ENCODE measurements at places on chromosomes 1 and 21. TPM values are rescaled to one million over a fixed set of nuclear protein-coding genes. Genes with fewer than 3 reads are reported as not detected.
A peak's percentile ranks its signal among the peaks of the same experiment; 100 is the strongest.

DNA sequence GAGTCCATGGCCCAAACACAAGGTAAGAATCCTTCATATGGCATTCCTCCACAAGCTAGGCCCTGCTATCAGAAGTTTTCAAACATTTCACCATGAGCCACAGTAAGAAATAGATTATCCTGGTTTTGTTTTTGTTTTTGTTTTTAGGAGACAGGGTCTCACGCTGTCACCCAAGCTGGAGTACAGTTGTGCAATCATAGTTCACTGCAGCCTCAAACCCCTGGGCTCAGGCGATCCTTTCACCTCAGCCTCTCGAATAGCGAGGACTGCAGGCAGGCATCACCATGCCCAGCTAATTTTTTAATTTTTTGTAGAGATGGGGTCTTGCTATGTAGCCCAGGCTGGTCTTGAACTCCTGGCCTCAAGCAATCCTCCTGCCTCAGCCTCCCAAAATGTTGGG is 218.8 kb downstream of the TOMM20 start:
- DNase-seq = no peak

DNA sequence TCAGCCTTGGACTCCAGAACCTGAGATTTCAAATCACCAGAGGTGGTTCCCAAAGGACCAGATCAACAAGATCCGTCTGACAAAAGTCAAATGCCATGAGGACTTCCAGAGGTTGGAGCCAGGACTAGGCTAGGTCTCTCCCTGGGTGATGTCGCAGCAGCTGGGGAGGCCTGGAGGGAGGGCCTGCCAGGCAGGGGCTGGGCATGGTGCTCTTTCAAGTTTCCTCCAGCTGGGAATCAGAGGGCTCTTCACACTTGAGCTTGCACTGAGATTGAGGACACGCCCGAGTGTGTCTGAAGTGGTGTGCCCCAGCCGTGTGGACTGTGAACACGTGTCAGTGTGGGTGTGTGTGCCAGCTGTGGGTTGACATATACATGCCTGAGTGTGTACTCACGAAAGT is 21.3 kb upstream of the RSPO1 start:
- DNase-seq = no peak

AXDND1 gene
- 0.67 TPM for total RNA-seq

DNA sequence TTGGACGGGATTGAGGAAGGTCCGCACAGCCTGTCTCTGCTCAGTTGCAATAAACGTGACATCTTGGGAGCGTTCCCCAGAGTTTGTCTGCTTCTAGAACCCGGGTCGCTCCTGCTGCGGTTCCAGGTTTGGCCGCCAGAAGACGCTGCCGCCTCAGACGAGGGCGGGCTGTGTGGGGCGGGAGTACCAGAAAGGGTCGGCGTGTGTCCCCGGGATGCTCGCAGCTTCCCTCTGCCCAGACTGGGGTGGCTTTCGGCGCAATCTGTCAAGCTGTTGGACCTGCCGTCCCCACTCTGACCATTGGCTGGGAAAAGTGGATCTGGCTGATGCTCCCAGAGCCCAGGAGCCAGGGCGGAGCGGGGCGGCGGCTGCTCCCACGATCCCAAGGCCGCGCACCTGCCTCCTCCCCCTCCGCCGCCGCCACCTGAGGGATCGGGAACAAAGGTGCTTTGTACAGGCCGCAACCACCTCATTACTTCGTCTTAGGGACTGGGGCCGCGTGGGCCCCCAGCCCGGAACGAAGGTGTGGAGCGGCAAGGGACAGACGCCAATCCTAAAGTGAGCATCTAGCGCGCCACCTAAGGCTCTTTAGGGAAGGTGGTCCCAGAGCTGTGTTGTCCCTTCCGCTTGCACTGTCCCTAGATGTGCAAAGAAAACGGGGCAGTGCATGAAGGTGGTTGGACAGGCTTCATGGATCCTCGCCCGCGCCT is 683 bp upstream of the EFNA4 start:
- no peak for DNase-seq

GRCh38 chr1:97989094-97989680 is 68.4 kb upstream of the DPYD start:
- peak; percentile 30 for DNase-seq

DNA sequence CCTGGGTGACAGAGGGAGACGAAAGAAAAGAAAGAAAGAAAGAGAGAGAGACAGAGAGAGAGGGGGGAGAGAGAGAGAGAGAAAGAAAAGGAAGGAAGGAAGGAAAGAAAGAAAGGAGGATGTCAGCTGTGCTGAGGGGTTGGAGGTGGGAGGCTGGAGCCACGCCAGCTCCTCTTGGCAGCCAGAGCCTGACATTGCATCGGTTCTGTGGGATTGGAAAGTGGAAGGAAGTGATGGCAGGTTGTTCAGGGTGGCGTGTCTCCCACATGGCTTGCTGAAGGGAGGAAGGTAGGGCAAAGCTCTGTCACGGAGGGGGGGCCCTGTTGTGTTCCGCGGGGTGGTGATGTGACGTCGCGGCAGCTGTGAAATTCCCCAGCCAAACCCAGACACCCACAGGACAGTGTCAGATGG is 30.7 kb downstream of the EIF2D start:
- no peak for DNase-seq

DNA sequence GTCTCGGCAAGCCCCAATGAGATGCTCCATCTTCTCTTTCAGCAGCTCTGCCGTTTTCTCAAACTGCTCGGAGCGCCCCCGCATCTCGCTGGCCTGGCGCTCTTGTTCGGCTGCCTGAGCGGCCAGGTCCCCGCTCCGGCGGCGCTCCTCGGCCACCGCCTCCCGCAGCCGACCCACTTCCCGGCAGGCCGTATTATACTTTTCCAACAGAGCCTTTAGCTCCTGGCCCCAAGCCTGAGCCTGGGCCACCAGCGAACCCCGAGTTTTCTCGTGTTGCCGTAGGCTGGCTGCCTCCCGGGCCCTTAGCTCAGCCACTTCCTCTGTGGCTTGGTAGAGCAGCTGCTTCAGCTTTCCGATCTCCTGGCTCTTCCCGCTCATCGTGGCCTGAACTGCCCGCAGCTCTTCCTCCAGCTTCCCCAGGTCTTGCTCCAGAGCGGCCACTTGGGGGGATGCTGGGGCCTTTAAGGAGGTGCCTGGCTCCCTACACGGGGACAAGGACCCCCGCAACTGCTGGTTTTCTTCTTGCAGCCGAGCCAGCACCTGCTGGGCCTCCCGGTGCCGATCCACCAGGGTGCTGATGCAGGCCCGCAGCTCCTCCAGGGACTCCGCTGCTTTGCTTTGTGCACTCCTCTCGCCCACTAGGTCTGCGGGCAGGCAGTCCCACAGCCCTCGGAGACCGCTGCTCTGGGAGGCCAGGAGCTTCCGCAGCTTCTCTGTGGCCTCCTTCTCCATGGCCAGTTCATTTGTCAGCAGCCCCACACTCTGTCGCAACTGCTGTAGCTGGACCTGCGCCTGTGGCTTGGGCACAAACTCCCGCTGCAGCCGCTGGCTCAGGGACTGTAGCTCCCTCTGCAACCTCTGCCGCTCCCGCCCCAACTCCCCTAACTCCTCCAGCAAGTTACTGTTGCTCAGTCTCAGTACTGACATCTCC is 13.4 kb upstream of the PIAS3 start:
- DNase-seq = peak; percentile 22

DNA sequence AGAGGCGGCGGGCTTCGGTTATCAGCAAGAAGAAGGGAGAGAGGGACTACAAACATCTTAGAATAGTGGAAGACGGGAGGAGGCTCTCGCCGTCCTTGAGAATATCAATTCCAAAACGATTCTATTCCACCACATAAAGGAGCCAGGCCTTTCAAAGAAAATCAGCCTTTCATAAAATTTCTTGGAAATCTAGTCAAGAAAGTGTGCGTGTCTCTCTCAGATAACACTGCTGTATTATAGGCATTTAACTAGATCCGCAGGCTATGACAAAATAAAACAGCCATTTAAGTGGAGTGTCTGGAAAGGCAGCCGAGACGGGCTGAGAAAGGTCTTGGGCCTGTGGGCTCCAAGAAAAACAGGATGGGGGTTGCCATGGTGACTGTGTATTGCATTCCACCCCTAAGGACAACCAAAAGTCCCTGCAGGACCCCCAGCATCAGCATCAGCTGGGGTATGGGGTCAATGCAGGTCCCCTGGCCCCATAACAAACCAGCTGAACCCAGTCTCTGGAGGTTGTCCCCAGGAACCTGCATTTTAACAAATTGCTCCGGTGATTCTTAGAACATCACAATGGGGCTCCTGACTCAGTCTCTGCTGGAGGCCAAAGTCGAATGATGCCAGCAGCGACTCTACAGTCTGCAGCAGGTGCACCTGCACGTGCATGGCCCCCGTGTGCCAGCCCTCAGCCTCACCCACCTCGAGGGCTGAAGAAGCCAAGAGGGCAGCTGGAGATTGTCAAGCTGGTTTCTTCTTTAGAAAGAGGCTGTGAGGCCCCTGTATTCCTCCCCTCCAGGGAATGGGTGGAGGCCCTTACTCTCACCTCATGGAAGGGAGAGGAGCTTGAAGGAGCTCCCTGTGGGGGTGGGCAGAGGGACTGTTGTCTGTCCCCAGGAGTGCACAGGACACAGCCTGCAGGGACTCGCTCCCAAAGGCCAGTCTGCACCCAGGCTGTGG is 287.4 kb downstream of the NPHP4 start:
- DNase-seq = no peak

FCGR3B gene
- total RNA-seq = not detected

DNA sequence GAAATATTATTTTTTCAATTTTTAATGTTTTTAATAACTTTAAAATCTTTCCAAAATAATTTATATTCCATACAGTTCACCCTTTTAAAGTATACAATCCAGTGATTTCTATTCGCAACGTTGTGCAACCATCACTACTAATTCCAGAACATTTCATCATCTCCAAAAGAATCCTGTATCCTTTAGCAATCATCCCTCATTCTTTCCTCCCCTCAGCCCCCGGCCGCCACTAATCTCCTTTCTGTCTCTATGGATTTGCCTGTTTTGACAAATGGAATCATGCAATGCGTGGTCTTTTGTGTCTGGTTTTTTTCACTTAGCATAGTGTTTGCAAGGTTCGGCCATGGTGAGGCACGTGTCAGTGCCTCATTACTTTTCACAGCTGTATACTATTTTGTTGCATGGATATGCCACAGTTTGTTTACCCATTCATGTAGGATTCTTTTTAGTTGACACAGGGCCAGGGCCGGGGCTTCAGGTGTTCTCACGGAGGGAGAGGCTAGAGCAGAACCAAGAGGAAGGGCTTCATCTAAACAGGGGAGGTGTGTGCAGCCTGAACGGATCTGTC is 40.6 kb upstream of the ZBTB40 start:
- no peak for DNase-seq

- no peak for DNase-seq
Measured at GRCh38 chr21:18744840-18745239, 341.3 kb upstream of the TMPRSS15 start.

GRCh38 chr1:15592285-15592684 is 7.4 kb upstream of the AGMAT start:
- peak; percentile 66 for DNase-seq

PTGFR gene
- total RNA-seq = 0.33 TPM

- peak; percentile 76 for DNase-seq
Measured at GRCh38 chr21:36949171-36950141, 17.0 kb downstream of the HLCS start.

- peak; percentile 49 for DNase-seq
Measured at GRCh38 chr21:34989337-34990151, 59.6 kb downstream of the RUNX1 start.

CYP4A22 gene
- not detected for total RNA-seq

GNAT2 gene
- total RNA-seq = not detected

EXTL1 gene
- total RNA-seq = not detected
